ENCODE measurements at places on chromosomes 11 and 22. TPM values are rescaled to one million over a fixed set of nuclear protein-coding genes. Genes with fewer than 3 reads are reported as not detected.

Gene YPEL1
- 1.5 TPM for total RNA-seq

Gene USH1C
- total RNA-seq = not detected

DNA sequence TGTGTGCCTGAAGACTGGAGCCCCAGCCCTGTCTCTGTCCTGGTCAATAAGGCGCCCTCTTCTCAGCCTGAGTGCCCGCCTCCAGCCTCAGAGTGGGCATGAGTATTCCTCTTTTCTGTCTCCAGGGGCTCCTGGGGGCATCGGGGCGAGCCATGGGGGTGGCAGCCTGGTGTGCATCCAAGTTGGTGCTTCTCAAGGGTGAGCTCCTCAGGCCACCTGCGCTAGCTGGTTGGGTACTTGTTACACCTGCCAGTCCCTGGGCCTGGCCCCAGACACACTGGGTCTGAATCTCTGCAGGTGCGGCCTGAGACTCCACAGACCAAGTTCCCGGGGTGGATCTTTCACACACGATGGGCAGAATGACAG lies 168.6 kb upstream of the B3GAT1 start:
- H3K27me3 ChIP-seq = peaks cover 13% of the 10 kb centered on the region
- no peaks in the 10 kb centered on the region for H3K36me3 ChIP-seq
- H3K4me3 ChIP-seq = no peak overlapping the region
- no peak overlapping the region for H3K27ac ChIP-seq
- DNase-seq = no peak

DNA sequence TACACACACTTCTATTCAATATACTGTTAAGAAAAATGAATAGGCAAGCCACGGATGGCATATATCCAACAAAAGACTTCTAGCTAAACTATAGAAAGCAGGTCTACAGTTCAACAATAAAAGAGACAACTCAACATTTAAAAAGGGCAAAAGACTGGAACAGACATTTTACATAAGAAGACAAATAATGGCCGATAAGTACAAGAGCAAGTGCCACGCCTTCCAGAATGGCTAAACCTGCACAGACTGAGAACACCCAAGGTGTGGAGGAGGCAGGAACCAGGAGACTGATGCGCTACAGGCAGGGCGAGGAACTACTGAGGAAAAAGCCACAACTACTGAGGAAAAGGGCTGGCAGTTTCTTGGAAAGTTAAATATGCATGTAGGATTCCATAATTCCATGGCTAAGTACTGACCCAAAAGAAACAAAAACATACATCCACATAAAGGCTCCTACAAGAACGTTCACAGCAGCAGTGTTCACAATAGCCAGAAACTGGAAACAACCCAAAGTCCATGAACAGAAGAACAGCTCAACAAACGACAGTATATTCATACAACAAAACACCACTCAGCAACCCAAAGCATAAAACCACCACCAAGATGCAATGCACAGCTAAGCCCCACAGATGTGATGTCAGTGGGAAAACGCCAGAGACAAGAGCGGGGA lies 9.6 kb upstream of the MOB2 start:
- peaks cover 14% of the 10 kb centered on the region for H3K36me3 ChIP-seq
- H3K27ac ChIP-seq = no peak overlapping the region
- no peak for DNase-seq

Data from activated T-helper 2 cell treated with anti-CD3 and anti-CD28 coated beads, Interferon-gamma antibody, Interleukin-2, Interleukin-4, amounts not matched to agents 10 μg/mL and 5 μg/mL and 100 μg/mL, durations not matched to agents 14 hours and 24 hours and 36 hours (primary cell).